ENCODE measurements at places on chromosomes 5 and 9.

GRCh38 chr5:89302102-89302891 lies 419.3 kb upstream of the MEF2C start:
- no peak for DNase-seq

- DNase-seq, result no peak
These were observed 113.7 kb upstream of the EPB41L4A start for GRCh38 chr5:112532654-112533360.

GRCh38 chr9:13023498-13023897 lies 248.7 kb downstream of the LURAP1L start:
- peak; percentile 58 for DNase-seq

DNA sequence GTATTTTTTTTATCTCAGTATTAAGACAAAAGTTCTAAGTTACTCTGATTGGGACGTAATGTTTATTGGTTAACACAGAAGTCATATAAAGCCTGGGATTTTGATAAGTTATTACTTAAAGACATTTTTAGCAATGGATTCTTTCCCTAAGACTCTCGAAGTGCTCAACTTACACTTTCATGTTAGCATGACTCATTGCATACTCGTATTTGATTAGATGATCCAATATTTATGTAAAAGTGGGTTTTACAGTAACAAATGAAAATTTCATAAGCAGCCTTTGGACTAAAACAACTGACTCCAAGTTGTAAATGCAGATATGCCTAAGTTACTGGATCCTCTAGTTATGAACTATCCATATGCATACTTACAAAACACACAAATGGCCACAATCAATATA lies 567.7 kb upstream of the NUDT12 start:
- DNase-seq, result no peak

DNA sequence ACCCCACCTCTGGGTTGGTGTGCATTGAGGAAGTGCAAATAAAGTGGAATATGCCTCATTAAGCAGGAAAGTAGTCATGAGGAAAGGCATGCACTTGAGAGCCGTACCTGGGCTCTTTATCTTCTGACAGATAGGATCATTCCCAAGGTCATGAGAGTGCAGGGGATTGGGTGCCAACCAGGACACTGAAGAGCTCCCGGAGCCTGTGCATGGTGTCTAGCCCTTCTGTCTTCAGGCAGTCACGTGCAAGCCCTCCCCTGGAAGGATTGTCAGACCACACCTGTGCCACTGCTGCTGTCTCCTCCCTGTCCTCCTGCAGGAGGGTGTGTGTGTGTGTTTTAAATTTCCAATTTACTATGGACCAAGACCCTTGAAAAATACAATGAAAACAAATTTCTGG lies 69.6 kb downstream of the PDE8B start:
- DNase-seq, result peak; percentile 20

GRCh38 chr5:164934039-164934438 lies 1428.6 kb downstream of the MAT2B start:
- DNase-seq, result no peak

DNA sequence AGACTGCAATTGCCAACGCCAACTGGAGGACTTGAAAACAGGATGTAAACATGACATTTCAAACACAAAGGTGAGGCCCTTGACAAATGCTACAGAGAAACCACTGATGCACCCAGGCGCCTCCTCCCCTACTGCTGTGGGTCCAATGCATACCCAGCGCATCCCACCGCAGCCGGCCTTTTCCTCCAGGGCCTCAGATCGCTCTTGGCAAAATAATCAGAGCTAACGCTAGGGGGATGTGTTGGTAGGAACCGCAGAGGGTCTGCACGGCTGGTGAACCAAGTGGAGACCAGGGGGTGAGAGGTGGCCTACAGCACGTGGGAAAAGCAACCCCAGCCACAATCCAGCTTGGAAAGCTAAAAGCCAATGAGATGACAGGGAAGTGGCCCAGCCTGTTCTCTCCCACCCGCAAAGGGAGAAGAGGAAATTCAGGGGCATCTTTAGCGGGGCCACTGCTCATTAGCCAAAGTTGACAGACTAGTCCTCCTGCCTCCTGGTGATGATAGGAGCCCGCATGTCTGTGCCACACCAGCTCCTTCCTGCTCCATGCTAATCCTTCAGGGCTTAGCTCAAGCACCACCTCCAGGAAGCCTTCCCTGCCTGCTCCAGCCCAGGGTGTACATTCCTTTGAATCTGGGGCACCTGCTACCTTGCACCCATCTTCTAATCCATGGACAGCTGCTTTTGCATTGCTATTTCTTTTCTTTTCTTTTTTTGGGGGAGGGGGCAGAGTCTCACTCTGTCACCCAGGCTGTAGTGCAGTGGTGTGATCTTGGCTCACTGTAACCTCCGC lies 5.9 kb downstream of the FAM163B start:
- DNase-seq, result peak; percentile 80

- no peak for DNase-seq
These were observed 579 bp downstream of the BARHL1 start for GRCh38 chr9:132582786-132583583.

GRCh38 chr9:73527521-73527920 lies 375.9 kb downstream of the ANXA1 start:
- no peak for DNase-seq

GRCh38 chr5:78887384-78888118 lies 97.6 kb downstream of the ARSB start:
- DNase-seq, result no peak

DNA sequence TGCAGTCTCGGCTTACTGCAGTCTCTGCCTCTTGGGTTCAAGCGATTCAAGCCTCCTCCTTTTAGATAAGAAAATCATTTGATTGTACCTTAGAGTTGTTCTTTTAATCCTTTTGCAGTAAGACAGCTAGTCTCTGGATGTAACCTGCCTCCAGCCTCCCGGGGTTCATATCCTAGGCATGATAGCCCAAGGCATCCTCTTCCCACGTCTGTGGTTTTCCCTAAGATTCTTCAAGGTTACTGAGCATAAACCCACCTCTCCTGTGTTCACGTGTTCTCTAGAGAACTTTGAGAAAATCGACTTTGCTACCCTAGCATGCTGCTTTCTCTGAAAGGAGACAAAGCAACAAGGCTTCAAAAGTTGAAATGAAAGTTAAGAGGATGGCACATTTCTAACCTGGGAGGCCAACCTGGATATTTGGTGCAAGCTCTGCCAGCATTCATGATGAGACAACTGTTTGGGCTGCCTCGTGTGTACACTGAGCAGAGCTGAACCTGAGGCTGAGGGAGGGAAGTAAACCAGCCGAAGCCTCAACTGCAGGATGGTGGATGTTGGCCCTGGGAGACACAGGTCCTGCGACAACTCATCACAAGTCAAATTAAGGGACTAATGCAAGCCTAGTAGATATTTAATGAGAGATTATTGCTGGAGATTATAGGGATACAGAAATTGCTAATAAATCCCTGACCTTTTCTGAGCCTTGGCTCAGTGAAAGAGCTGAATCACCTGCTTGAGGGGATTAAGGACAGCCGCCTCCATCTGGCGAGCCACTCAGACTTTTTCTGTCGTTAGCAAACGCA lies 261.8 kb downstream of the ARHGAP26 start:
- peak; percentile 90 for DNase-seq

- DNase-seq, result no peak
These were observed 54.2 kb upstream of the HSPA9 start for GRCh38 chr5:138629392-138629791.

GRCh38 chr9:126806336-126806735 lies 1.5 kb downstream of the ZBTB43 start:
- no peak for DNase-seq

DNA sequence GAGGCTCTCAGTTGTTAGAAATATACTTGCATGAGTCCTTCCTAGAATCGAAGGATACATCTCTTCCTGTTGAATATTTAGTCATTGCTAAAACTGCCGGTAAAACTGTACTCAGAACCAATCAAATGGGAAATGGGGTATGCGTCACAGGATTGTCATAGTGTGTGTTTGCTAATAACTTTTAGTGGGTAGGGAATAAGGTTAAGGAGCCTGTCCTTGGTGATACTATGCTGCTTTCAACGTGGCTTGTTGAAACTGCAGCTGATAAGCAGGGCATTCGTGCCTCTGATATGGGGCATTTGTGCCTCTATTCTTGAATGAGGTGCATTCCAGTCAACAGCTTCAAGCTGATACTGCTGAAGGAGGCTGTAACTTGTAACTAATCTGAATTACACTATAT lies 26.6 kb downstream of the HABP4 start:
- no peak for DNase-seq

DNA sequence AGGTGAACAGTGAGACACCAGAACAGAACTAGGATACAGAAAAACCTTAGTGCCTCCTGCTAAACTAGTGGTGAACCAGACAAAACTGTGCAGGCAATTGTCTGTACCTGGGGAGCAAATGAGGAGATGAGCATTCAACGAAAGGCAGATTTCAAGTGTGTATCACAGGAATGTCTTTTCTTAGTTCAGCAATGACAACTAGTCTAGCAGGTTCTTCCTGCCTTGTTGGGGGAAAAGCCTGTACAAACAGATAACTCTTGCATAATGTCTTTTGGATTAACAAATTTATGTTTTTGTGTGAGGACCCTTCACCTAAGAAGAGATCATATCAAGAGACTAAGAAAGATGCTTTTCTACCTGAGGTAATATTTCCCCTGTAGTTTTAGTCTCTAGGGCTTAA lies 21.8 kb upstream of the DENND4C start:
- peak; percentile 49 for DNase-seq

GRCh38 chr5:83516377-83516776 lies 44.8 kb downstream of the VCAN start:
- no peak for DNase-seq

- DNase-seq, result no peak
These were observed 6.8 kb upstream of the IFNA5 start for GRCh38 chr9:21311889-21312288.

GRCh38 chr5:54296386-54296785 lies 14.0 kb downstream of the ARL15 start:
- DNase-seq, result peak; percentile 84

DNA sequence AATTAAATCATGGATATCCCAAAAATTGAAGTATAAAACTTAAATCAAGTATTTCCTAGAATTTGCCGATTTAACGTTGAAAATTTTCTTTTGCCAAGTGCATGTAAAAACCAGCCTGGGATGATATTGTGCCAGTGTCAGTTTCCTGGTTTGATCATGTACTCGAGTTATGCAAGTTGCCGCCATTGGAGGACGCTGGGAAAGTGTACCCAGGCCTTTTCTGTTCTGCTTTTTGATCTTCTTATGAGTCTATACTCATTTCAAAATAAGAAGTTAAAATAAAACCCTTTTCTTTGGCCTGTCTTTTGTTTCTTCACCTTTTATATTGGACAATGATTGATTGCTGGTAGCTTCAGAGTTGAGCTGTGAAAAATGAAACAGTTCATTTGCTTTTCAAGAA lies 93.1 kb upstream of the NFIL3 start:
- no peak for DNase-seq

- DNase-seq, result no peak
These were observed 7.5 kb downstream of the NDST1 start for GRCh38 chr5:150515446-150515845.

DNA sequence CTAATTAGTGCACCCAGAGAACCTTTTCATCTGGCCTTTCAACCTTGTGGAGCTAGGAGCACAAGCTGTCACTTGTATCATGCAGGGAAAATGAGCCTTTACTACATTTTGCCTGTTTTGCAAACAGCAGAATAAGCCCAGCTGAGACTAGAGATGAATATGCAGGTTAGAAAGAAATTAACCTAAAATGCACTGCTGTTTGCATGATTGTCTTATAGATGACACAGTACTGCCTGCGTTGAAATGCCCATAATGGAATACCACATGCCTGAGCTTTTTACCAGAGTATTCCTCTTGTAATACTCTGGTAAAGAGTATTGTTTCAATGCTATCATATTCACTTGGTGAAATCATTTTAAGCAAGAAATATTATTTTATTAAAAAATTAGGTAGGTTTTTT lies 90.7 kb downstream of the SNX24 start:
- DNase-seq, result no peak

DNA sequence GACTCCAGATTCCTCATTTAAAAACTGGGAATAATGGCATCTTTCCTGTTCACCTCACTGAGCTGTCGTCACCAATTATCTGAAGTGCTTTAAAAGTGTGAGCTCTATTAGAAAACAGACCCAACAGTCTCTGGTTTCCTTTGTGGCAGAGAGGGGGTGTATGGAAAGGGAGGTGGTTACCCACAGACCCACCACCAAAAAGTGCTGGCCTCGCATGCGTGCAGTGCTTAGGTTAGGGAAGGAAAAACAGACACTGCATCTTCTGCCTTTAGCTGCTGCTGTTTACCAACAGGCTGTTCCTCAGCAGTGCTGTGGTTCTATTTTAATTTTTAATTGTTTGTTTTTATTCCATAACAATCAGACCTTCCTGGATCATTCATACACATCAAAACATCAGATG lies 249.6 kb downstream of the PIK3R1 start:
- no peak for DNase-seq

DNA sequence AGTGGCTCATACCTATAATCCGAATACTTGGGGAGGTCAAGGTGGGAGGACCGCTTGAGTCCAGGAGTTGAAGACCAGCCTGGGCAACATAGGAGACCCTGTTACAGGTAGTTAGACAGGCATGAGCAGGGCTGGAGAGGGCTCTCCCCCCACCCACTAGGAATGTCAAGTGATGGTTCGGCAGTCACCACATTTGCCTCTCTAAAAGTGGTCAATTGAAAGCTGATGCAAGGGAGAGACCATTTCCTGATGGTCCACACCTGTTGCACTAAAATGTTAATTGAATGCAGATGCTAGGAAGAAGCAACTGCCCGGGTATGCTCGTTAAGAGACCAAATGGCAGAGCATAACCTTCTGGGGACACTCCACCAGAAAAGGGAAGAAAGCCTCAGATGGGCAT lies 82.7 kb downstream of the SFXN1 start:
- DNase-seq, result no peak

DNA sequence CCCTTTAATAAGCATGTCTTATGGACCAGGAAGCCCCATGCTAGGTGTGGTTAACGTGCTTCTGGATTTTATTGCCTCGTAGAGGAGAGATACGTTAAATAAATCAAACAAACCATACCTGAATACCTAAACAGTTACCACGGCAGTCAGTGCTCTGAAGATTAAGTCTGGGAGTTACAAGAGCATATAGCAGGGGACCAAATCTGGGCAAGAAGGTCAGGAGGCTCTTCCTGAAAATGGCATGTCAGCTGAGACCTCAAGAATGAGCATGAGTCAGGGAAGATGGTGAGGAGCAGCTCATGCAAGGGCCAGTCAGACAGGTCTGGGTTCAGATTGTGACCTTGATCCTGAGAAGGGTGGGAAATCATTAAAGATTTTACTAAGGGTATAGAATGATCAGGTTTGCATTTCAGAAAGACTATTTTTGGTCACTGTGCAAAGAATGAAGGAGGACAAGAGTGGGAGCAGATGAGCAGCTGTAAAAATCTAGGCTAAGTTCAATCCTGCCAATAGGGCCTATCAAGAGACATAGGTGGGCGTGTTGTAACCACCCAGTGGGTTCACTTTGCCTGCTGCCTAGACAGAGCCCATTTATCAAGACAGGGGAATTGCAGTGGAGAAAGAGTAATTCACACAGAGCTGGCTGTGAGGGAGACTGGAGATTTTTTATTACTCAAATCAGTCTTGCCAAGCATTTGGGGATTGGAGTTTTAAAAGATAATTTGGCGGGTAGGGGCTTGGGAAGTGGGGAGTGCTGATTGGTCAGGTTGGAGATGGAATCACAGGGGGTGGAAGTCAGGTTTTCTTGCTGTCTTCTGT lies 4.8 kb upstream of the ZNF366 start:
- no peak for DNase-seq

GRCh38 chr5:9523090-9523823 lies 22.6 kb downstream of the SEMA5A start:
- DNase-seq, result peak; percentile 25

Measured in DMS53 (cell line).